T-helper 17 cell (primary cell): ENCODE measurements at places on chromosomes 1 and 21.
A peak's percentile ranks its signal among the peaks of the same experiment; 100 is the strongest.

DNA sequence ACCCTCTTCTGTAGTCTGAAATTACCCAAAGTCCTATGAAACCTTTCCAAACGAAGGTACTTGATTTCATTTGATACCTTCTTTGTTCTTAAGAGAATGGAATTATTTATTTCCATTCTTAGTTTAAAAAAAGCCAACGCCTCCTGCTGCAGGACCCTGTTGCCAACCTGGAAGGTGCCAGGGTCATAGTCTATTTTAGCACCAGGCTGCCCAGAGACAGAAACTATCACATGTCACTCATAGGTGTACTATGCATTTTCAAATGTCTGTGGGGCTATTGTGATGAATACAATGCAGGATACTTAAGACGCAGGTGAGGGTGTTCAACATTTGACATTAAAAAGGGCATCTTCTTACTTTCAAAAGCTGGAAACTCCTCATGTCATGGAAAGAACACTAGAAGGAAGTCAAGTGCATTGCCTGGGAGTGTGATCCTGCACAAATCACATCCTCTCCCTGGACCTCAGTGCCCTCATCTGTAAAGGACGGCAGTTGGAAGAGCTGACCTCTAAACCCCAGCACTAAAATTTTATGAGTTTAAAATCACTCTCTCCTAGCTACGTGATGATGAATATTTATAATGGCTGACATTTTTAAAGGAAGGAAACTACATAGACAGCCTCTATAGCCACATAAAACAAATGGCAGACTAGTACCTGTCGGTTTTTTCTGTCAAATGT lies 107.3 kb upstream of the SYT6 start:
- DNase-seq = no peak

DNA sequence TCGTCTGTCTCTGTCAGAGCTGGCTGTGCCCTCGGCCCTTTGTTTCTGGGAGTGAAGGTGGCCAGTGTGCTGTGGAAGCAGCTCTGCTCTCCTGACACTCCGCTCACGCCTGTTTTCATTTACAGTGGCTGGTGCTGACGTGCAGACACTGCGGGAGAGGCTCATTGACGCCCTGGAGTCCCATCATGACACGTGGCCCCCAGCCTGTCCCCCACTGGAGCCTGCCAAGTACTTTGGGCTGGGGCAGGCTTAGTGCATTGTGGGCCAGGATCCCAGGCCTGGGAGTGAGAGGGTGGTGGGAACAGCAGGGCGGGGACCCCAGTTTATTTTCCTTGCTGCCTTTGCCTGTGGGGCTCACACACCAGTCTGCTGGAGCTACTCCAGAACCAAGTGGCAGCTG lies 21.1 kb downstream of the QSOX1 start:
- no peak for DNase-seq

DNA sequence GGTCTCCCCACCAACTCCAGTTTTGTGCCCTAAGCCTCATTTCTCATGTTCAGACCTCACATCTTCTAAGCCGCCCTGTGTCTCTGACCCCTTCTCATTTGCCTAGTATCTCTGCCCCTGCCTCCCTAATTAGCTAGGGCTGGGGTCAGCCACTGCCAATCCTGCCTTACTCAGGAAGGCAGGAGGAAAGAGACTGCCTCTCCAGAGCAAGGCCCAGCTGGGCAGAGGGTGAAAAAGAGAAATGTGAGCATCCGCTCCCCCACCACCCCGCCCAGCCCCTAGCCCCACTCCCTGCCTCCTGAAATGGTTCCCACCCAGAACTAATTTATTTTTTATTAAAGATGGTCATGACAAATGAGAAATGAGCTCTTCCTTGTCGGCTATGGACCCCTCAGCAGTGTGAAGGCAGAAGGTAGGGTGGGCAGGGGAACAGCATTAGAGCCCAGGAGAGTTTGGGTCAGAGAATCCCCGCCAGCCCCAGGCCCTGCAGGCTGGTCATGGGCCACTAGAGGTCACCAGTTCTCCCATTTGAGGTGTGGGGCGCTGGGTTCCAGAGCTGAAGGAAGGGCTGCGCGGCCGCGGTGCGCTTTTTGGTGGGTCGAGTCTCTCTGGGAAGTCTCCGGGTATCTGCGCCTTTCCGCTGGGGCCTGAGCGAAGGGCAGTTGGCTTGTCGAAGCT lies 11.5 kb downstream of the ADAMTSL4 start:
- DNase-seq = peak; percentile 52

DNA sequence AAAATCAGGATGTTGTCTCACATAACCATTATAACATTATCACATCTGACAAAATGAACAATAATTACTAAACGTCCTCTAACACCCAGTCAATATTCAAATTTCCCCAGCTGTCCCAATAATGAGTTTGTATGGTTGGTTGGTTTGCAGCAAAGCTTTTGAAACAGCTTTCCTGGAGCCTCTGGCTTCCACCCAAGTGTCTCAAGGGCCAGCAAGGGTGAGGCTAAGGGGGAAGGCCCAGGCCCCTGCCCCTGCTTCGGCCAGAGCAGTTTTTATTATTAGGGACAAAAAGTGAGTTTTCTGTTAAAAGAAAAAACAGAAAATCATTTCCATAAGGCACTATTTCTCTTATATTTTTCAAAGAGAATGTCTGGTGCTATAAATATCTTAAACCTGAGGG lies 19.1 kb upstream of the AVPR1B start:
- no peak for DNase-seq

DNA sequence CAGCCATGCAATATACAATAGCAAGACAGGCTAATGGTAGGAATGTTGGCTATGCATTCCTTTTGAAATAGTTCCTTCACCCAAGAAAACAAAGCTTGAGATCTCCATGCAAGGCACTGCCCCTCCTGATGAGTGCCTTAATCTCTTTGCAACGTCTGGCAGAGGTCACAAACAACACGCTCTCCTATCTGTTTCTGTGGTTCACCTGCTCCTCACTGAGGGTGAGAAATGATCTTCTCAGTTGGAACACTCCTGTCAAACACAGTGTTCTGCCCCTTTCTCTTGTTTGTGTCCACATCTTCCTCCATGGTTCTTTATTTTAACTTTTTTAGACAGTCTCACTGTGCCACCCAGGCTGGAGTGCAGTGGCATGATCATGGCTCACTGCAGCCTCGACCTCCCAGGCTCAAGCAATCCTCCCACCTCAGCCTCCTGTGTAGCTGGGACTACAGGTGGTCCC lies 21.2 kb upstream of the XPR1 start:
- no peak for DNase-seq

- DNase-seq = no peak
Measured at GRCh38 chr1:108327534-108328466, 83.9 kb upstream of the NBPF4 start.
